ENCODE measurements at places on chromosomes 13 and 19.

DNA sequence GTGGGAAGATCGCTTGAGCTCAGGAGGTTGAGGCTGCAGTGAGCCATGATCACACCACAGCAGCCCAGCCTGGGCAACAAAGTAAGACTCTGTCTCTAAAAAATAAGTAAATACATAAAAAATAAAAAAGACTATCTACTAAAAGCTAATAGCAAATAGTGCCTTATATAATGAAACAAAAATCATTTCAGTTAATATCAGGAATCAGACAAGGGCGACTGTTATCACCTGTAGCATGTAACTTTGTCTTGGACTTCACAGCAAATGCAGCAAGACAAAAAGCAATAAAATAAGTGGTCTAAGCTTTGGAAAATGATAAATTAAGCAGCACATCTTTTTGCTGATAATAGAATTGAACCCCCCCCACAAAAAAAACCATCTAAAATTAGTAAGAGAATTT is 21.2 kb upstream of the GPI start:
- DNase-seq, result no peak

- no peak for DNase-seq
These were observed 3.7 kb upstream of the CREB3L3 start for GRCh38 chr19:4149518-4150288.

DNA sequence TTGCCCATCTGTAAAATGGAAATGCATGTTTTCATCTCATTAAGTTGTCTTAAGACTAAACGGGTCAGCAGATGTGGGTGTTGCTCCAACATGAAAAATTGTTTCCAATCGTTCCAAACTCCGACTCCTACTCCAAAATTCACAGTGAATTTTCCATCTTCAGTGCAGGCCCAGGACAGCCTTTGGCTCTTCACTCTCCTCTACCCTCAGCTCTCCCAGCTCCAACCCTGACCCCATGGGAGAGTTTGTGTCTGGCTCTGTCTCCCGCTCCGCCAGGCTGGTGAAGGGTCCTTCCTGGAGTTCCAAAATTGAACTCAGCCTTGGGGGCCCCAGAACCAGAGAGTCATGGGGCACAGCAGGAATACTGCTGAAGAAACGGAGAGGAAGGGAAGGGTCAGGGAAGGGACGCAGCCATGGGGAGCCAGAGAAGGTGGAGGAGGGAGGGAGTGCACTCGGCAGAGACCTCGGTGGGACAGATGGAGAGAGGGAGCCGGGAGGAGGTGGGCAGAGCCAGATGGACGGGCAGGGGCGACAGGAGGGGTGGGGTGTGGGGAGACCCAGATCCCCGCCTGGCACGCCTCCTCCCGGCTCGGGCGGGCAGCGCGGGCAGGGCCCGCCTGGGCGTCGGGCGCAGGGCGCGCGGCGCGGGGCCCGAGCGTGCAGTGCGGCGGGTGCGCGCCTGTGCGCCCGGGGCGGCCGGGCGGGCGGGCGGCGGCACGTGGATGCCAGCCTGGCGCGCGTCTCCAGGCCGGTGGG is 45.6 kb downstream of the CELF5 start:
- no peak for DNase-seq

- DNase-seq, result no peak
These were observed 12.4 kb upstream of the BBC3 start for GRCh38 chr19:47243364-47243775.

GRCh38 chr19:45568732-45569131 is 15.9 kb downstream of the OPA3 start:
- DNase-seq, result no peak

- no peak for DNase-seq
These were observed 39.8 kb upstream of the MCF2L start for GRCh38 chr13:112928972-112929782.

- DNase-seq, result no peak
These were observed 2.3 kb downstream of the PODNL1 start for GRCh38 chr19:13935765-13936510.

DNA sequence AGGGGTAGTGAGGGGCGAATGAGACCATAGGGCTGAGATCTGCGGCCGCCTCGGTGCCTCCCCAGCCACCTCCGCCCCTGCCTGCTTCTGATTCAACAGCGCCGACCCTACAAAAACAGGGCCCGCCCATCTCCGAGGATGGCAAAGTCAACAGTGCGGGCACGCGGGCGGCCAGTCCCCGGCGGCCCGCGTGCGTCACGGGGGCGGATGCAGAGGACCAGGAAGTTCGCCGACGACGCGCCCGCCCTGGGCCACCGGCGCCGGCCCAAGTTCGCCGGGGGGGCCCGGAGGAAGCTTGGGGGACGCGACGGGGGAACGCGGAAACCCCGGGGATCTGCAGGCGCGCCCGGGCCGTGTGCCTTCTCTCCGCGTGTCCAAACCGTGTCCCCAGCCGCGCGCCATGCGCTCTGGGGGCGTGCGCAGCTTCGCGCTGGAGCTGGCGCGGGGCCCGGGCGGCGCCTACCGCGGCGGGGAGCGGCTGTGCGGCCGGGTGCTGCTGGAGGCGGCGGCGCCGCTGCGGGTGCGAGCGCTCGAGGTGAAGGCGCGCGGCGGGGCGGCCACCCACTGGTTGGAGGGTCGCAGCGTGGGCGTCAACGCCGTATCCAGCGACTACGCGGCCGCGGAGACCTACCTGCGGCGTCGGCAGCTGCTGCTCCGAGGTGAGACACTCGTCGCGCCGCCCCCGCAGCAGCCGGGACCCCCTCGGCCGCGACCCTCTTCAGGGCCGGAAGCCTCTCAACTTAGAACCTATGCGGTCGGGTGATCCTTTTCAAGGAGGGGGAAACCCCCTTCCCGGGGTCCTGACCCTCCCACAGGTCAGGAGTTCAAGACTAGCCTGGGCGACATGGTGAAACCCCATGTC is 6.8 kb upstream of the ARRDC2 start:
- DNase-seq, result peak; percentile 96

All from activated T-cell treated with anti-CD3 and anti-CD28 coated beads, Interleukin-2, amount 50 U/mL, for 72 hours (primary cell).